ENCODE measurements at places on chromosomes 13 and 19.
A peak's percentile ranks its signal among the peaks of the same experiment; 100 is the strongest.

DNA sequence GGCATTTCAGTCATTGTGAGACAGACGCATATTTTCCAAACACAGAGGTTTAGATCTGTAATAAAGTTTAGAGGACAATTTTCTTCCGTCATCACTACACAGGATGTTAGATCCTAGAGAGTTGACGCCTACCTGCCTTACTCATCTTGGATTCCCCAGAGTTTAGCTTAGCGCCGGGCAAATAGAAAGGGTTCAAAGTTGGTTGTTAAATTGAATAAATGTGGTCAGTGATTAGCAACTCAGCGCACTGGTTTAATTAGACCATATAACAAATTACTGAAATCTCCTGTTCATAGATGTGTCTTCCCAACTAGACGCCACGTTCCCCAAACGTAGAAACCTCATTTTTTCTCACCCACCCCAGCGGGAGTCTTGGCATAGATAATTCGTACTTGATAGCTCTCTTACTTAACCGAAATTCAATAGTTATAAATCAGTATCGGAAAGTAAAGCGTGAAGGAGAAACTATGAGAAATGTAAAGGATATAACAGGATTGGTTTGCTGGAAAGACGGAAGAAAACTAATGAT lies 726 bp upstream of the UFM1 start:
- no peak for DNase-seq

DNA sequence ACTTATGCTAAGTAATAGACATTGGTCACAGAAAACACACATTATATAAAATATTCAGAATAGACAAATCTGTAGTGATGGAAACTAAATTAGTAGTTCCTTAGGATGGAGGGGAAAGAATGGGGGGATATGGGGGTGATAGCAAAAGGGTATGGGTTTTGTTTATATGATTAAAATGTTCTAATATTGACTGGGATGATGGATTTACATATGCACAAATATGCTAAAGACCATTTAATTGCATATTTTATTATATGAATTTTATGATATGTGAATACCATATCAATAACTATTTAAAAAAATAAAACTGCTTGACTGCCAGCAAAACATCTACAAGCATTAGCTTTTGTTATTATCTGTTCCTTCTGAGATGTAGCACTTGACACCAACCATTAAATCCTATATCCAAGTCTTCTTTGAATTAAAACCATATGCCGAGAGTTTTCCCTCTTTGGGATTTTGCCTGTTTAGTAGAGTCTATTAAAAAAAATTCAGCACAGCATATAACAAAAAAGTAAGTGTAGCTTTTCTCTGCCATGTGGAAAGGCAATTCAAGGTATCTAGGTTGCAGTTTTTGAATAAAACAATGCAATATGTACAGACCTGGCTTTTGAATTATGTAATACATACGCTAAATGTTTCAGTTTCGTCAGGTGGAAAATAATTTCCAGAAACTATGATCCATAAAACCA lies 2584.1 kb upstream of the PCDH20 start:
- no peak for DNase-seq

DNA sequence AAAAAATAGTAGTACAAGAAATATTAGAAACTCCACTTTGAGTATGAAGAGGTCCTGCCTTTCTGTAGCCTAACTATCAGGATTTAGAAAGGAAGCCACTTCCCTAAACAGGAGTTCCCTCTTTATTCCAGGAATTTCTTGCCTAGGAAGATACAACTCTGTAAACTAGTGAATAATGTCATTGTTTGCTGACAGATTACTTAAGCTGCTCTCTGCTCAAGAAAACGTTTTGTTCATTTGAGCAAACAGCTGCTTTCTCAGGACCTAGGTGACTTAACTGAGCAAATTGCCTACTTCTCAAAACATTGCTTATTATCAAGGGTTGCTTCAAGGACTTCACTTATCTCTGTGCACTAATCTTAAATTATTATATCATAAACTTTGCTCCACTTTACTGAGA lies 1419.4 kb upstream of the SLC10A2 start:
- no peak for DNase-seq

- no peak for DNase-seq
Measured at GRCh38 chr19:1524287-1524971, 552 bp downstream of the PLK5 start.

DNA sequence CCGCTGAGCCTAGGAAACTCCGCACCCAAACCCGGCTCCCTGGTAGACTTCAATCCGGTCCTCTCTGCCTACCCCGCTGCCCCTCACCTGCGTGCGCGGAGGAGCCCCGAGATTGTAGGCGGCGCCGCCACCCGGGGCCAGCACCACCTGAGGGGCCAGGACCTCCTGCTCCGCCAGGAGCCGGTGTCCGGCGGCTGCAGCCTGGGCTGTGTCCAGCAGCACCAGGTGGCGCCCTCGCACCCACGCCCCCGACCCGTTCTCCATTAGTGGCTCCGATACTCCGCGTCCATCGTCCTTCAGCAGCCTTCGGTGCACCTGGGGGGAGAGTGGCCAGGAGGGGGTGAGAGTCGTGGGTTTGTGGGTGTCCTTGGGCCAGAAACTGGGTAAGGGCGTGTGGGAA lies 18.5 kb downstream of the MAN2B1 start:
- no peak for DNase-seq

DNA sequence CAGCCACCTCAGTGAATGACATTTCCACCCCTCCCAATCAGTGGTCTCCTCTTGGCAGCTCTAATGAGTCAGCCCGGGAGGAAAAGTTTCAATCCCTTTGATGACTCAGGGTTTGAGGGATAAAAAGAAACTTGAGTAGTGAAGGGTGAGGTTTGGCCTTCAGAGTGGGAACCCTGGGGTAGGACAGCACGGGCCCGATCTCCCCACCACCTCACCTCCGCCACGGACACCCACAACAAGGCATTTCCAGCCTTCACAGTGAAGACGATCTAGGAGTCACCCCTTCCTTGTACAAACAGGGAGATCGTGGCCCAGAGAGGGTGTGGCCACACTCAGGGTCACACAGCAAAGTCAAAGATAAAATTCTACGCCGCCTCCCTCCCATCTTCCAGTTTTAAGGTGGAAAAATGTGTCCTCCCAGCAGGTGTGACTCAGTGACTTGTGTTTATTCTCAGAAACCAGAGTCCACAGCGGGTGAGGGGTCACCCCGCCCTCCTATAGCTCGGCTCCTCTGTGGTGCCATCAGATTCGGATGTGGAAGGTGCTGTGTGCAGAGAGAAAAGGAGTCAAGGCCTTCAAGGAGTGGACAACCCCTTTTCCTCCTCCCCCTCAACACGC lies 12.3 kb downstream of the CIB3 start:
- DNase-seq = no peak

DNA sequence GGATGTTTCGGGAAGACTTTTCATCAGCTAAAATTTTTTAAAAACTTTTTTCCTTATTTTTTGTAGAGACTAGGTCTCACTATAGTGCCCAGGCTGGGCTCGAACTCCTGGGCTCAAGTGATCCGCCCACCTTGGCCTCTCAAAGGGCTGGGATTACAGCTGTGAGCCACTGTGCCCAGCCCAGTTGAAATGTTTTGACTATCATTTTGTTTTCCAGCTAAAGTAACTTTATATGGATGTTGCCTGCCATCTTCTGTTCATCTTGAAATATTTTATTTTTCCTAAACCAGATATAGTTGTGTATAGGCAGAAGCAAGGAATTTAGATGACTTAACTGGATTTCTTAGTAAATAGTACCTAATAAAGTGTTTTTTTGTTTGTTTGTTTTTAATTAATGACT lies 7.0 kb downstream of the CAB39L start:
- DNase-seq = no peak

GRCh38 chr19:17424743-17425365 lies 5.0 kb downstream of the MVB12A start:
- DNase-seq = no peak

DNA sequence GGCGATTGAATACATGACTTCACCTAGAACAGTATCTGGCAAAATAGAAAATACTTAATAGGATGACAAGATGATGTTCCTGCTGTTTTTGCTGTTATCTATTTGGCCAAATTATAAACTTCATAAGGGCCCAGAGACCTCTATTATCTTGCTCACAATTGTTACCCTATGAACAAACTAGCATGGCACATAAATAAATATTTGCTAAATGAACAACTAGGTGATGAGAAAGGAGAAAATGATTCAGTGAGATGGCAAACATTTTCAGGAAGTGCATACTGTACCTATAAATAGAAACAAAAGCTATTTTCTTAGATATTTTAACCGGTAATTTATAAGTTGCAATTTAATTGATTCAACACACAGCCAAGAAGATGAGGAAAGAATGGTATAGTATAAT lies 78.4 kb downstream of the FAM216B start:
- DNase-seq = no peak

DNA sequence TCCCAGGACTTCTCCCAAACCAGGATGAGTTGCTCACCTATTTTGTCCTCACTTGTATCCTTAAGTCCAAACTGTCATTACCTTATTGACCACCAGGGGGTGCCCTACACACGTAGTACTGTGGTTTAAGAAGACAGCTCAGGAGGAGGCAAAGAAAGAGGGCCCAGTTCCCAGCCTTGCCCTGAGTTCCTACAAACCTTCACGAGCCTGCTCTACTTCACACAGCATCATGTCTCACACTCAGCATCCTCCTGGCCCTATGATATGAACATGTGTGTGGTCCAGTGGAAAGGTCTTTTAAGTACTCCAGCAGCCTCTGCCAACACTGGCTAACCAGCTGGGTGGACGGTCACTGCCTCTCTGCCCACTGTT lies 8.1 kb upstream of the ZNF784 start:
- peak; percentile 79 for DNase-seq

DNA sequence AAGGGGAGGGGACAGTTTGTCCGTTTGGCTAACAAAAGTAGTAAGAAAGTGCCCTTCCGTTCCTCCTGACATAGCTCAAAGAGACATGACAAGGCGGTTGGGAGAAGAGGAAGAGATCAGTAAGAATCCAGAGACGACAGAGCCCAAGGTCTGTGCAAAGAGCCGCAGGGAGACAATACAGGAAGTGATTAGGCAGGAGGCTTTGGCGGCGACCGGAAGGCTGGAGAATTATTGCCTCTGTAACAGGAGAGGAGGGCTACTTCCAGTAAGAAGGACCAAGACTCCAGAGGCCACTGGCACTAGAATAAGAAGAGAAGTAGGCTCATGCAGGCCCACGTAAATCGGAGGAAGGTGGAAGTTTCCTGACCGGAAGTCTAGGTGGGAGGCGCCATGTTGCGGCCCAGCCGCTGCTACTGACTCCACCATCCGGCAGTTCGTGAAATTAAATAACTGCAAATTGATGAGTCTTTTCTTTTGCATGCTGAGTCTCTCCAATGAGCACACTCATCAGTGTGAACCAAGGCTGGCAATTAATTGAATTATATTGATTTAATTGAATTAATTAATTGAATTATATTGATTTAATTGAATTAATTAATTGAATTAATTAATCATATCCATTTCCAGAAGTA lies 9.9 kb downstream of the RFX2 start:
- DNase-seq = no peak

DNA sequence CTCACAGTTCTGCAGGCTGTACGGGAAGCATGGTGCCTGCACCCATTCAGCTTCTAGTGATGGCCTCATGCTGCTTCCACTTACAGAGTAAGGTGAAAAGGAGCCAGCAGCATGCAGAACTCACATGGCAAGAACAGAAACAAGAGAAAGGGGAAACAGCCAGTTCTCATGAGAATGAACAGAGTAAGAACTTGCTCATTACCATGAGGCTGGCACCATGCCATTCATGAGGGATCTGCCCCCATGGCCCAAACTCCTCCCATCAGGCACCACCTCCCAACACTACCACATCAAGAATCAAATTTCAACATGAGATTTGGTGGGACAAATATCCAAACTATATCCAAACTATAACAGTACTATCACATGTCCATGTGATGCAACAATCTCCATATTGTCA lies 72.1 kb downstream of the KATNAL1 start:
- DNase-seq = no peak

GRCh38 chr19:50723069-50723468 lies at the start of gene CLEC11A:
Gene CLEC11A (plus strand): TSS chr19:50723364. CDS start chr19:50723526, 162 bp downstream.
- DNase-seq = no peak

GRCh38 chr19:6217752-6218334 lies 61.9 kb downstream of the MLLT1 start:
- DNase-seq = no peak

GRCh38 chr13:107374038-107374437 lies 806.1 kb upstream of the ARGLU1 start:
- DNase-seq = no peak

DNA sequence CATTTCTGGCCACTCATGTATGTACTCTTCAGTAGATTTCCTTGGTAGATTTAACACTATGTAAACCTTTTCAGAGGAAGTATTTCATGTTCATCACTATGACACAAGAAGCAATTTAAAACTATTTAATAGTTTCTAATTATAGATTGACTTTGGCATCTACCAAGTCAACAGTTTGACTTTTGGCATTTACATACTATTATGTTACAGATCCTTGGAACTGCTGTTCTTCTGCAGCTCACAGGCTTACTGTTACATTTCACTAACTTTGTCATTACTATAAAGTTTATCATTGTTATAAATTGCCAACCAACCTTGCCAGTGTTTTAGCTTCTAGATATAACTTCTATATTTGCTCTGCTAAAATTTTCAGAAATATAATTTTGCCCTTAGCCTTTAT lies 18.7 kb downstream of the SUPT20H start:
- DNase-seq = no peak

DNA sequence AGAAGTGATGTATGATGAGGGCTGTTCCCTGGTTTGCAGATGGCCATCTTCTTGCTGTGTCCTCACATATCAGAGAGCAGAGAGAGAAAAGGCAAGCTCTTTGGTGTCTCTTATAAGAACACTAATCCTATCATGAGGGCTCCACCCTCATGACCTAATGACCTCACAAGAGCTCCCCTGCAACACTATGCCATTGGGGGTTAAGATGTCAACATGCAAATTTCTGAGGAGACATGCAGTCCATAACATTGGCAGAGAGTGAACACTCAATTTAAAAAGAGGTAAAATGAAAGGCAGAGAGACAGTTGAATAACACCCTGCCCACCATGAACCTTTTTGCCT lies 10.9 kb downstream of the FAM187B start:
- DNase-seq = no peak

DNA sequence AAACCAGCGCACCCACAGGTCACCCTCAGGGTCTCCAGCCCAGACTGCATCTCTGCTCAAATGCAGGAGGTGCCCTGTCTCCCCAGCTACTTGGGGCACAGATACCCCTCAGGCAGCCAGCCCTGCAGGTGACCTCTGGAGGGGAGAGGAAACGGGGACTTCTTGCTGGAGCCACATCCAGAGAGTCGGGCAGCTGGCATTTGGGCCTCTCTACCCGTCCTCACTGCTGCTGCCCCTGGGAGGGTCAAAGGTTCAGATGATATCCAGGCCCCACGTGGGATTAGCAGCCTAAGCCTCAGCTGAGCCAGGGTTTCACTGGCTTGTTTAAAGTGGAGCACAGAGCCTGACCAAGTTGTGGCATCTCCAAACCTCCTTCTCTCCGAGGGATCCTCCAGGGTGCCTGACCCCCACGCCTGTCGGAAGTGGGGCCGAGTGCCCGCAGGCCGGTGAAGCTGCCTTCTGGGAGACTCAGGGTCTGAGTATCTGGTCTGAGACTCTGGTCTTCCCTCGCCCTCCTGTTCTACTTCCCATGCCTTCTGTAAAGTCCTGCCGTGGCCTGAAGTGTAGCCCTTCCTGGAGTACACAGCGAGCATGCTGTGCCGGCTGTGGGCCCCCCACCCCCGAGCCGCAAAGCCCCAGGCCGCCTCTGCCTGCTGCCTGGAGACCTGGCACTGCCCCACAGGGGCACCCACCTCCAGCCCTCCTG lies 2.1 kb downstream of the RASA3 start:
- no peak for DNase-seq

GRCh38 chr13:78187781-78188180 lies 269.1 kb upstream of the EDNRB start:
- DNase-seq = no peak

GRCh38 chr13:59746291-59746962 lies 417.3 kb downstream of the DIAPH3 start:
- no peak for DNase-seq
